Activated CD4-positive, alpha-beta T cell treated with anti-CD3 and anti-CD28 coated beads, Interleukin-10, Interleukin-2, amounts not matched to agents 100 ng/mL and 50 ng/mL, durations not matched to agents 16 hours and 8 hours (primary cell): ENCODE measurements at places on chromosomes 4 and X.
A peak's percentile ranks its signal among the peaks of the same experiment; 100 is the strongest.

GRCh38 chr4:184343502-184344177 is 126.0 kb upstream of the ENPP6 start:
- DNase-seq: peak; percentile 77

GRCh38 chrX:49840679-49841078 is 11.6 kb downstream of the PAGE4 start:
- peak; percentile 43 for DNase-seq

- DNase-seq: no peak
Observed at GRCh38 chr4:98967786-98968329, 27.7 kb upstream of the METAP1 start.

GRCh38 chr4:70808151-70808550 is 31.5 kb downstream of the GRSF1 start:
- no peak for DNase-seq

GRCh38 chr4:8292478-8293107 is 23.0 kb downstream of the HTRA3 start:
- DNase-seq: no peak

DNA sequence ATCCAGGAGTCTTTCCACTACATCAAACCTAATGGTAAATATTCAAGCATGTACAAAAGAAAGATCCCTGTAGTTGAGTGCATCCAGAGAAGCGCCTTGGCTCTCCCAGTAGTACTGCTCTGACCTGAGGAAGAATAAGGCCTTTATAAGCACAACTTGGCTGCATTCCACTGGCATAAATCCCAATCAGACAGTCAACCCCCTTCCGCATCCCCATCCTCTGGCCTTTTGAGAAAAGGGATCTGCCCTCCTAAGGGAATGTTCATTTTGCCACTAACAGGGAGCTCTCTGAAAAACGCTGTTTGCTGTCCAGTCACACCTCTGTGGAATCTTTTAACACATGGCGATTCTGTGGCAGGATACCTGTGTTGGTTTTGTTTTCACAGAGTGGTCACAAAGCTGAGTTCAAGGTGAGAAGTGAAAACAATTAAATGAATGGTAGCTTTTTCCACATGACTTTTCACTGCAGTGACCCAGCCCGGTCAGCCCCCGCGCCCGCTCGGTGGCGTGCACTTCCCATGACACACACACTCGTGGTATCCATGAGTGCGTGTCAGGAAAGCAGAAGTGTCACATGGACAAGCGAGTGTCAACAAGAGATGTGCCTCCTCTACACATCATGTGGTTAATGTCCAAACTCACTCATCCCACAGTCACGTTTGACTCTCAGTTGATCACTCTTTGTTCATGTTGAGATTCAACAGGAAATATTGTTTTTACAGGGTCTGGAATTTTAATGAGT is 112.2 kb upstream of the ENPP6 start:
- DNase-seq: peak; percentile 60

- DNase-seq: no peak
Observed at GRCh38 chrX:66914080-66914479, 275.2 kb upstream of the EDA2R start.

- no peak for DNase-seq
Observed at GRCh38 chrX:147962476-147962875, 18.7 kb upstream of the FMR1NB start.

DNA sequence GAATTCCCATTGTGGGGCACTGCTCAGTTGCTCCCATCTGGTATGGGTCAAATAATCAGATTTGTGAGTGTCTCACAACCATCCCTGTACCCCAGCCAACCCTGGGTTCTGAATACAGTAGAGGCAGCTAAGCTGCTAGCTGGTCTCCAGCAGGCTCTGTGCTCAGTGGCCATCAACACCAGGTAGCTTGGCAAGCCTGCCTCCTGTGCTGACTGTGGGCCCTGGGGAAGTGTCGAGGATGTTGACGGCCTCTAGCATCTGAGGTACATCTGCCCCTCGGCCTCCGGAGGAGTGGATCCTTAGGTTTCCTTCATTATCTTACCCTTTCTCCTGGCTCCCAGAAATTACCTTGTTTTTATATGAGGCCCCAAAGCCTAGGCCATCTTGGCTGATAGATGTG is 13.3 kb downstream of the RNF4 start:
- DNase-seq: no peak

DNA sequence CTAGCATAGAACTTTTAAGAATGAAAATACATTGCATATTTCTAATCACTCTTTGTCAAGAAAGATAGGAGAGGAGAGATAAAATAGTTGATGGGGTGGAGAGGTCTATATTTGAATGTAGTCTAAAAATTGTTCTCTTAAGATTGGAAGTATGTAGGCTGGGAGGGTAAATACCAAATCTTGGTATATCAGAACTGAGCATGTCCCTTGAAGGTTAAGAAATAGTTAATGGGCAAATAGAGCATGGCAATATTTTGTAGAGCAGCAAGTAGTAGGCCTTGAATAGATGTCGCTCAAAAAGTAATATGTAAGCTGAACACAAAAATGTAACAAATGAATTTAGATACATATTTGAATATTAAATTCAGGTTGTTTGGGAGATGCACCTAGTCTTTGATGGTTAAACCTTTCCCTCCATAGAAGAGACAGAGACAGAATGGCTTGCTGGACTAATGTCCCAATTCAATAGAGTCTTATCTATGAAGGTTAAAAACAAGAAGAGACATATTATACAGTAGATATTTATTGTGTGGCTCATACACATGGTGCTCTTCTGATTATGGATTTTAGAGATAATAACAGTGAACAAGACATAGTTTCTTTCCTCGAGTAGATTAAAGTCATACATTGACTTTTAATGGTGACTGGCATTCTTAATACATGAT is 12.5 kb downstream of the ALB start:
- no peak for DNase-seq

DNA sequence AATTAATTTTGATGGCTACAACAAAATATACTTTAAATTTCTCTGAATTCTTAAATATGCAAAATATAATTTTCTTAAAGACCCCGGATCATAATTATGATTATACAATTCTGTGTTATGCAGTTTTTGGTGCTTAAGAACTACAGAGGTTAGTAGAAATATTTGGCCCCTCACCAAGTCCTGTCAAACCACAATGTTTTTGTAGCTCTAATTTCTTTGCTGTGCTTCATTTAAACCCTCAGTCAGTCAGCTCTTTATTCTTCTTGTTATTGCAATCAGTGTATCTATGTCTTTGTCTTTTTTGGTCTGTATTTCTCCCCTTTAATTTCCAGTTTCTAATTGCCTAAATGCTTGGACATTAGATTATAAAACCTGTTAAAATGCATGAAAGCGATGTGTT is 186.1 kb downstream of the CAMK2D start:
- no peak for DNase-seq

DNA sequence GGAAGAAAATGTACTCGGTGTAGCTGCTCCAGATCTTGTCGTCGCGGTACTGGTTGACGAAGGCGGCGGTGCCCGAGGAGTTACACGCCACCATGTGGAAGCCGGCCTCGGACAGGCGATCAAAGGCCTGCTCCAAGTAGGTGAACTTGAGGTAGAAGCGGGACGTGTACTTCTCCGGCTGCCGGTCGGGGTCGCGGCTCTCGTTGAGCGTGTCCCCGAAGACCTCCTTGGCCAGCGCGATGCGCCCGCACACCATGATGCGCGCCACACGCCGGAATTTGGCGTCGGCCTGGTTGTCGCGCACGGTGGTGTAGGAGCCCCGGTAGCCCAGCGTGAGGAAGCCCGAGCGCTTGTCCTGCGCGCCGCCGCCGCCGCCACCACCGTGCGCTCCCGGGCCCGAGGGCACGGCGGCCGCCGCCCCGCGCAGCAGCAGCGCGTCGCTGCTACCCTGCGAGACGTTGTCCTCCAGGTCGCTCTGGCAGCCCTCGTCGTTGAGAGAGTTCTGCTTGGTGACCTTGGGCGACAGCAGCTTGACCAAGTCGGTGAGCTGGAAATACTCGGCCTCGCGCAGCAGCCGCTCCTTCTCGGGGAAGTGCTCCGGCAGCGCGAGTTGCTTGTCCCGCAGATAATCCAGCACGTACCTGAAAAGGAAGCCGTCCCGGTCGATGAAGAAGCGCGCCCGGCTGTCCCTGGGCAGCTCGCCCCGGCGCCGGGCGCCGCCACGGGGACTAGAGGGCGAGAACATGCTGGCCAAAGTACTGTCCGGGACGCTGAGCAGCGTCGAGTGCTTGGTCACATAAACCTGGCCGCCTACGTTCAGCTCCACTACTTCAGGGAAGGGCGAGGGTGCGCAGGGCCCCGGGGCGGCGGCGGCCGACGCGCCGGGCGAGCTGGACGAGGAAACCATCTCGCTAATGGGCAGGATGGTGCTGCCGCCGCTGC is 775 bp downstream of the KCTD8 start:
- no peak for DNase-seq

- DNase-seq: no peak
Observed at GRCh38 chrX:140477987-140478386, 26.9 kb downstream of the SOX3 start.

GRCh38 chrX:26580021-26580420 is 364.1 kb downstream of the MAGEB5 start:
- DNase-seq: no peak

- DNase-seq: no peak
Observed at GRCh38 chrX:137033774-137034507, at the start of gene GPR101. TSS of gene GPR101 (minus strand) at chrX:137033995. CDS start at chrX:137031674, 2,321 bp downstream.

GRCh38 chrX:53004811-53005210 is 43.8 kb upstream of the GPR173 start:
- DNase-seq: no peak

DNA sequence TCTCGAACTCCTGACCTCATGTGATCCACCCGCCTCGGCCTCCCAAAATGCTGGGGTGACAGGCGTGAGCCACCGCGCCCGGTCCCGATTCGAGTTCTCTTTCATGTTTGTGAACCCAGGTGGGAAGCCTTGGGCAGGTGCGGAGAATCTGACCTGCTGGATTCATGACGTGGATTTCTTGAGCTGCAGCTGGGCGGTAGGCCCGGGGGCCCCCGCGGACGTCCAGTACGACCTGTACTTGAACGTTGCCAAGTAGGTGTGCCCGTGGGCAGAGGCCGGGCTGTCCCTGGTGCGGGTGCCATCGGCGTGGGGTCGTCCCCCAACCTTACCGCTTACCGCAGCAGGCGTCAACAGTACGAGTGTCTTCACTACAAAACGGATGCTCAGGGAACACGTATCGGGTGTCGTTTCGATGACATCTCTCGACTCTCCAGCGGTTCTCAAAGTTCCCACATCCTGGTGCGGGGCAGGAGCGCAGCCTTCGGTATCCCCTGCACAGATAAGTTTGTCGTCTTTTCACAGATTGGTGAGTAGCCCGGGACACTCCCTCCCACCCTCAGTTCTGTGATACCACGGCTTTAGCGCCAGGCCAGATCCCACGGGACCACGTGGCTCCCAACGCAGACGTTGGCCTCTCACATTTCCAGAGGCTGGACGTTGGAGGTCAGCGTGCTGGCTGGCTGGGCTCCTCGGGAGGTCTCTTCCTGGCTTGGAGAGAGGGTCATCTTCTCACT is 15.6 kb downstream of the IL3RA start:
- DNase-seq: no peak

DNA sequence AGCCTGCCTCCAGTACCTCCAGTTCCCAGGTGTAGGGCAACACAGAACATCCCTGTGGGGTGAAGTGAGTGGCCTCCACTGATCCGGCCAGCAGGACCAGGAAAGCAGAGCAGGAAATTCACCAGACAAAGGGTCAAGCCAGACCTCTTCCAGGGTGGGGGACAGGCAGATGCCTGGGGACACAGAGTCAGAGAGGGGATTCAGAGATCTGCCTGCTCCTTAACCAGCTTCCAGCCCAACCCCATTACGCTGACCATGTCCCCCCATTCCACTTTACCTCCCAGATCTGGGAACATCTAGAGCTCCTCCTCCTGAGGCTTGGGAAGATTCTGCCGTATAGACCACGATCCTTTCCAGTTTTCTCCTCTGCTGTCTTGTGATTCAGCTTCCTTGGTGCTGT is 72.9 kb upstream of the MTM1 start:
- no peak for DNase-seq

DNA sequence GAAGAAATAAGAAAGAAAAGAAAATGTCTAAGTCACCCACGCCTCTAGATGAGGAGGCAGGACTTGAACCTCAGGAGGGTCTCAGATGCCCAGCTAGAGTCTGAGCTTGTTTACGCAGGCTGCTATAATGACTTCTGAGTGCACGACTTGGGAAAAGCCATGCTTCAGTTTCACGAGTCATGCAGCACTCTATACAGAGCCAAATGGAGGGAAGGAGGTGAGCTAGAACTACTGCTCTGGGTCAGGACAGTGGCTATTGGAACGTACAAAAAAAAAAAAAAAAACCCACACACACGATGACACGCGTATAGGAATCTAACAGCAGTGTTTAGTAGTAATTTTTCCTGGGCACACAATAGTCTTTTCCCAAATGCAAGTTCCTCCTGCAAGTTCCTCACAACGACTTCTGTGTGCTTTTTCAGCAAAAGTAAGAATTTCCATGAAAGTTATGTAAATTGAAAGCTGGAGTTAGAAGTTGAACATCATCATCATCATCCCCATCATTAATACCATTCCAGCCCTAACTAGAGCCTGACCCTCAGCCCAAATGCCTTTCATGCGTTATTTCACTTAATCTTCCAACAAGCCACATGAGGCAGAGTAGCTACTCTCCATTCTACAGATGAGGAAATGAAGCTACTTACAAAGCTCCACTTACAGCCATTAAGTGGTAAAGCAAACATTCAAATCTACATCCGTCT is 36.6 kb downstream of the IRF2 start:
- no peak for DNase-seq

DNA sequence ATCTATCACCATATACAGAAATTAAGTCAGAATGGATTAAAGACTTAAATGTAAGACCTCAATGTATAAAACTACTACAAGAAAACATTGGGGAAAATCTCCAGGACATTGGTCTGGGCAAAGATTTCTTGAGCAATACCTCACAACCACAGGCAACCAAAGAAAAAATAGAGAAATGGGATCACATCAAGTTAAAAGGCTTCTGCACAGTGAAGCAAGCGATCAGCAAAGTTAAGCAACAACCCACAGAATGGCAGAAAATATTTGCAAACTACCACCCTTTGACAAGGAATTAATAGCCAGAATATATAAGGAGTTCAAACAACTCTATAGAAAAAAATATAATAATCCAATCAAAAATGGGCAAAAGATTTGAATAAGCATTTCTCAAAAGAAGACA is 236.9 kb upstream of the EMCN start:
- DNase-seq: no peak

DNA sequence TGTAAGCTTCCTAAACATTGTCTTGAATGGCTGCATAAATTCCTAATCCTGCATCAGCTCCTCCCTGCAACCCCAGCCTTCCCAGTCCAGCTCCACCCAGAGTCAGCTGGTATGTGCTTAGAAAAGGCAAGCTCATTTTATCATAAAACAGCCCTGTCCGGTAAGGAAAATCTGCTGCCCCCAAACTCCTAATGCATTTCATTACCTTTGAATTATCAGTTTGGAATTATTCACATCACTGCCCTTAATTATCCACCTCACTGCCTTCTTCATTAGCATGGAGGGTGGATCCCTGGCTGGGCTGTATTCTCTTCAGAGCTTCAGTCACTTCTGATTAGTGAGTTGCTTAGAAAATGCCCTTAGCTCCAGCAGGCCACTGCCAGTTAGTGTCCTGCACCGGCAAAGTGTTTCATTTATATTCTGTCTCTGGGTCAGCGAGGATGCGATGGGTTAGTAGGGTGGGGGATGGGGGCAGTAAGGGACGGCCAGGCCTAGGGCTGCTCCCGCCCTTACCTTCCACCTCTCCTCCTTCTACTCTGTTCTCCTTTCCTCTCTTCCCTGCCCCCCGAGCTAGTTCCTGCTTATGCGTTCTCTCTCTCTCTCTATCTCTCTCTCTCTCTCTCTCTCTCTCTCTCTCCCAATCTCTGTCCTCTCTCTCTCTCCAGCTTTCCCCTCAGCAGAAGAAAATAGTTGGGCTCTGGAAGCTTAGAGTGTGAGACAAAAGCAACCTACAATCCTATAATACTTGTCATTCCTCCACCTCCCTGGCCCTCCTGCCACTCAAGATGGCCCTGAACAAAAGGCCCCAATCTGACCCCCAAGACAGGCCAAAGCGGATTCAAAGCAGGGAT is 174.8 kb upstream of the KLF3 start:
- no peak for DNase-seq
